ENCODE measurements at places on chromosomes 7 and 10.

DNA sequence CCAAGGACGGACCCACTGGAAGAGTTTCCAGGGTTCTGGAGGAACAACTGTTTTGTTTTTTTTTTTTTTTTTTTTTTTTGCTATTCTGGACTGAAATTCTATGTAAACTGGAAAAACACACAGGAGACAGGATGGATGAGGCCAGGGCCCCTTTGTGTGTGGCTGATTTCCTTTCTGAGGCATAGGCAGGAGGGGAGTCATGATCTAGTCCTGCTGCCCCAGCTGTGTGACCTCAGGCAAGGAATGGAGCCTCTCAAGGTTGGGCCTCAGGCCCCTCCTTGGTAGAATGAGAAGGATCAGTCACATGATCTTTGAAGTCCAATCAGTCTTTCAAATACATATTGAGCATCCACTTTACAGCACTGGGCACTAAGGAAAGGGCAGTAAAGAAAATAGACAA is 87.6 kb downstream of the SH3PXD2A start:
- DNase-seq, result no peak

GRCh38 chr7:47807126-47807525 is 141.1 kb downstream of the PKD1L1 start:
- no peak for DNase-seq

GRCh38 chr10:25522294-25522693 is 347.5 kb downstream of the GPR158 start:
- no peak for DNase-seq

- DNase-seq, result no peak
Measured at GRCh38 chr7:29304756-29305155, 110.2 kb downstream of the CHN2 start.

- DNase-seq, result peak; percentile 100
Measured at GRCh38 chr7:107168233-107169119, at the start of gene HBP1. HBP1 (plus strand) TSS chr7:107169003; CDS start chr7:107179894, 10,891 bp downstream.

DNA sequence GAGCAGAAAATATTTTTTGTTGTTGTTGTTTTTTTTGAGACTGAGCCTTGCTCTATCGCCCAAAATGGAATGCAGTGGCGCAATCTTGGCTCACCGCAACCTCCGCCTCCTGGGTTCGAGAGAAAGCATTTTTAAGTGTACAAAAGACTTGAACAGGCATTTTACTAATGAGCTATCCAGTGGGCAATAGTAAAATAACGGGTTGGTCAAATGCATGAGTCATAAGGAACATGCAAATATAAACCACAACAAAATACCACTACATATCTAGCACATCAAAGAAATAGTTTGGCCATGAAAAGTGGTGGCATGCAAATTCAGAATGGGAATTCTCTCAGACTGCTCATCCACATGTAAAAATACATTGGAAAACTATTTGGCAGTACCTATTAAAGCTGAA is 71.7 kb upstream of the TMEM106B start:
- DNase-seq, result peak; percentile 62

- no peak for DNase-seq
Measured at GRCh38 chr7:128697302-128697905, 25.3 kb downstream of the GARIN1A start.

DNA sequence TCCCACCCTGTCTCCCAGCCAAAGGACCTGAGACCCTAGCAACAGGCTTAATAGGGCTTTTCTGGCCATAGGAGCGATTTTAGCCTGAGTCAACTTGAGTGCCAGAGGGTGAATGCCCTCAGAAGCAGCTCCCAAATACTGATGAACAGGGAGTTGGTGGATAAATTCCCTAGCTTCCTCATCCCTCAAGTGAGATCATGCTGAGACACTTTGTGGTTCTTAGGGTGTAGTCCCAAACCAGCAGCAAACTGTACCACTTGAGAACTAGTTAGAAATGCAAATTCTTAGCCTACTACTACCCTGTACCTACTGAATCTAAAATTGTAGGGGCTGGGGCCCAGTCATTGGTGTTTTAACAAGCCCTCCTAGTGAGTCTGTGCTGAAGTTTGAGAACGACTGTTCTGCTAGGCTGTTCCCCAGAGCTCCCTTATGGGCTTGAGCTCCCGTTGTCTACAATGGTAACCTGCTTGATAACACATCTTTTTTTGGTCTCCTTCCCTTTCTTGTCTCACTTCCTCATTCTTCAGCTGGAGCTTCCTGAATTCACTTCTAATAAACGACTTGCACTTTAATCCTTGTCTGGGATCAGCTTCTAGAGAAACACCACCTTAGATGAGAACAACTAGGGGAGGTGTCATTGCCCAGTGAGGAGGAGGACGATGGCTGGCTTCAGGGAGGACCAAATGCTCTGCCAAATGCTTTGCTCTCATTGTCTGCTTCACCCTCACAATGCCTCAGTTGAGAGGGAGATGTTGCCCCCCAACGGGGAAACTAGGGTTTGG is 18.2 kb upstream of the CDH23 start:
- no peak for DNase-seq

DNA sequence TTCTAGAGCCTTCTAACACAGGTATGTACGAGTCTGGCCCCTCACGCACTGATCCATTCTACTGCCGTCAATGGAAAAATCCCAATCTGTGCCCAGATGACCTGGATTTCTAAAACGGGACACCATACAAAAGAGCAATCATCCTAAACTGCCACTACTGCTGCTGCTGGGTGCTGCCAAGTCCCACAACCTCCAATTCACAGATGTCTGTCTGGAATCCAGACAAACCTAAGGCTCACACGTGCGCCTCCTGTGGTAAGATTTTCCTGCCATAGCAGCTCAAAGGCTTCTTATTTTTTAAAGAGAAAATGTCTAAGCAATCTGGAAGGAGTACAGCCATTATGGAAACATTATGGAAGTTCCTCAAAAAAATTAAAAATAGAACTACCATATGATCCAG is 40.9 kb downstream of the JCAD start:
- DNase-seq, result no peak

- peak; percentile 14 for DNase-seq
Measured at GRCh38 chr7:95276114-95276513, 48.2 kb downstream of the PON1 start.

DNA sequence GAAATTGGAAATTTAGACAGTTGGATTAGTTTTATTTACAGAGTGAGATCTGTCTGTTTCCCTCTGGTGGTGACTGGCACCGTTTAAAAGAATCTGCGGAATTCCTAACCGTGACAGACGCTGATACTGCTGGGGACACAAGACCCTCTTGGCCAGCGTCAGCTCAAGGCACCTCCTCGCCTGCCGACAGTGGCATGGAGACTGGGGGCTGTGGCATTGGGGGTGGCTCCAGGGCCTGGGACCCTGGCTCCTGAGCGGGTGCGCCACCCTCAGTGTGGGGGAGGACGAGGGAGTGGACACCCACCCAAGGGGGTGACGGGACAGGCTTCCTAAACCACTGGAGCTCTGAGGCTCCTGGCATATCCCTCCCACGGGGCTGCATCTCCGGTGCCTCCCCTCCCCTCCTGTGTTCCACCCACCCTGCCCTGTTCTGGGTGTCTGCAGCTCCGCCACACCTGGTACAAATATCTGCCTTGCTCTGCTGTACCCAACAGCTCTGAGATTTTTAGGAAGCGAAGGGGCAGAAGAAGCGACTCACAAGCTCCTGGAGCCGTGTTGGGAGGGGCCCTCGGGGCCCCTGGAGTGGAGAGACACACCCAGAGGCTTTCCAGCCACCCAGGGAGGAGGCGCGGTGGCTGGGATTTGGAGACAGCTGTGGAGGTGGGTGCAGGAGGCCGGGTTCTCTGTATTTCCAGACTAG is 178.7 kb downstream of the DNAJB6 start:
- DNase-seq, result no peak
